ENCODE measurements at places on chromosomes 6 and 20.
A peak's percentile ranks its signal among the peaks of the same experiment; 100 is the strongest.

GRCh38 chr20:45538209-45538799 is 978 bp downstream of the WFDC6 start:
- ATAC-seq, result no peak

DNA sequence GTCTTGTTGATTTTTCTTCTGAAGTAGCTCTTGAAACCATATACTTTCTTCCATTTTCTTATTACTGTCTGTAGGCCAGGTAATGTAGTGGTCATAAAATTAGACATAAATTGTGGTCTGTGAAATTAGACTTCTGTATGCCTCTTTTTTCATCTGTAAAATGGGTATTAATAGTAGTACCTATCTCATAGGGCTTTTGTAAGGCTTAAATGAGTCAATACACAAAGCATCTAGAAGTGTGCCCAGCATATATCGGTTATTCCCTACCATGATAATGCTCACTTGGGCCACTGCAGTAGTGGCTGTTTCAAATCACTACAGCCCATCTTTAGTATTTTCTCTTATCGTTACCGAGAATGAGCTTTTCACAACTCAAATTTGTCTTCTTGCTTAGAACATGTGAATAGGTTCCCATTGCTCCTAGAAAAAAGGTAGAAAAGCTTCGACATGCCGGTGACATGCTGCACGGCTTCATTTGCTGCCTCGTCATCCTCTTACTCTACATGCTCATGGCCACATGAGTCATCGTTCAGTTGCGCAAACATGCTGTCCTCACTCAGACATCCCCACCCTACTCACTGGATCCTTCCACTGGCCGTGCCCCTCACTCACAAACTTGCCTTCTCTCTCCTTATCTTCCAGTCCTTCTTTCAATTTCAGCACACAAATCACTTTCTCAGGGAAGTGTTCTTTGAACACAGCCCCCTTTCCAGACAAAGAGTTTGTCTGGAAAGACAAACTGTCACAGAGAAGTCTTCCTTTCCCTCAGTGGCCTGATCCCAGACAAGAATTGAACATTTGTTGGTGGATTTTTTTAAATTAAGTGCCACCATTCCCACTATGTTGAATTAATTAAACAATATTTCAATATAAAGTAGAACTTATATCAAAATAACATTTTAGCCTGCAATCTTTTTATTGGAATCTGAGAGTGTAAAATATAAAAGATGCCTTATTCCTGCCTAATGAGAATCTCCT is 32.2 kb upstream of the ERVFRD-1 start:
- ATAC-seq, result no peak

DNA sequence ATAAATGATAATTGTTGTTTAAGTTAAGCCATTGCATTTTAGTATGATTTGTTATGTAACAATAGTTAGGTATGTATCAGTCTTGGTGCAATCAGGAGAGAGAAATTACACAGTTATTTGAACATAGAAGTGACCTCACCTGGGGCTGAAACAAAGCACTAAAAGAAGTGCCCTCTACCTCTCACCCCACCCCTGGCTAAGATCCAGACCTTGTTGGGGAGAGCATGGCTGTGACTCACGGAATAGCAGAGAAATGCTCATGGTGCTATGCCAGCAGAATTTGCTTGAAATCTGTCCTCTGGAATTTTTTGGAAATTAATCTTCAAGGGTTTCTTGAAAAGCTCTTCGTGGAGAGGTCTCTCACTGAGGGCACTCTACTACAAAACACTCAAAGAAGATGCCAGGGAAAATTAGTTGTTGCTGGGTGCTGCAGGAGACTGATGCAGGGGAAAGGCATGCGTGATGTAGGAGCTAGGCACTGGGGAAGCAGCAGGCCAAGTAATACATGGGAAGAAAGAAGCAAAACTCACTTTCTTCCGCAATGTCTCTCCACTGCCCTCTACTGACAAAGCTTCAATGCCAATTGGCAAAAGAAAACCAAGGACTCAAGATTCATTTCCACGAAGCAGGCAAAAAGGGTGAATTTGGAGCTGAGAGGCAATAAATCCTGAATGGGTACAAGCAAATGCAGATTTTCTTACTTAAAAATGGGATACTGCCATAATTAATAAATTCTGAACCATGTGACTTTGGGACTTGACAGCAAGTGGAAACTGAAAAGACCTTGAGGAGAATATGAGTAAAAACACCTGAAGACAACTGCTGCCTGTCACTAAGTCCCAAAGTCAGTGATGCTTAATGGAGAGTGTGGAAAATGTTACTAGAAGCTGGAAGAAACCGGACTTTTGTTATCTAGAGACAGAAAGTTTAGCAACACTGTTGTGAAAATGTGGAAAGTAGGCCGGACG is 136.3 kb upstream of the ZNF184 start:
- no peak for ATAC-seq

DNA sequence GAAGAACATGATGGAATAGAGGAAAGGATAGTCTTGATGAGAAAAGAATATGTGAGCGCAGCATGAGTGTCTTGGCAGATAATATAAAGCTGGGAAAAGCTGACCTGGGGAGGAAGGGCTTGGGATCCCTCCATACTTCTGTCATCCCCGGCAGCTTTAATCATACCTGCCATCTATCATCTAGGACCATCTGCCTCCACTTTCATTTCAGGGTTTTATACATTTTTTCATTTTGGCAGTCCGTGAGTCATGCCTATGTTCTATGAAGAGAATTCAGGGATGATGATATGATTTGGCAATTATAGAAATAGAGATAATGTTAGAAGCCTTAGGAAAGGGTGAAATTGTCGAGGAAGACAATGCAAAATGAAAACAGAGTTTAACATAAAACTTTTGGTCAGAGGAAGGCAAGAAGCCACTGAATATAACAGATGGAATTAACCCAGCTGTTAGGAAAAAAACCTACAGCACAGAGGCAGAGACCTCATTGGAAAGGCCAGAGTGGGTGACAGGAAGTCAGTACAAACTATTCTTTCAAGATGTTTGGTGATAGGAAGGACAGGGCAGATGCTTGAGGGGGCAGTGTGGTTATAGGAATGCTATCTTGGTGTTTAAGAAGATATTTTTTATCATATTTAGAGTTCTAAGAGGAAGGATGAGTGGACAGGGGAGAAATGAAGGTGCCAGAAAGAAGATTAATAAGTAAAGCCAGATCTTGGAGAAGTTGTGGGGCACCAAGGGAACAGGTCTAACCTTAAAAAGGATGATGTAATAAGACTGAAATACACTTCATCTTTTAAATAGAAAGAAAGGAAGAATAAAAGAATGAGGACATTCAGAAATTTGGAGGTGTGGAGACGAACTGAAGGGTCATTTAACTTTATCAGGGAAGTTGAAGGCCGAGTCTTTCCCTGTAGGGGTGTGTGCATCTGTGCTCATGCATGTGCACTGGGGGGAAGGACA is 37.8 kb downstream of the MARCKS start:
- ATAC-seq, result no peak

DNA sequence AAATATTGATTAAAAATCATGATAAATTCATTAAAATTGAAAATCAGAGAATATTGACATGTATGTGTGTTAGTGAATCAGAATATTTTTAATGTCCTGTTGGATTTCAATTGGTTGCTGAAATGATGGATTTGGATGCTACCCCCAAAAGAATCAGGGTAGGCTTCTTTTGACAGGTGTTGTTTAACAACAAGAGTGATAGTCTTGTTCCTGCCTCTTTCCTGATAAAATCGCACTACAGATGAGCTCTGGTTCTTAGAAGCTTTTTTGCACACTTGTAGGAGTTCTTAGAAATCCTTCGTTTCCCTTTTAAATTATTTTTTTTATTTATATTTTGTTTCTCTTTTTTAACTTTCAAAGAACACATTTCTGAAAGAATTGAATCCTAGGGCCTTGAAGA is 259.5 kb downstream of the FARS2 start:
- no peak for ATAC-seq

DNA sequence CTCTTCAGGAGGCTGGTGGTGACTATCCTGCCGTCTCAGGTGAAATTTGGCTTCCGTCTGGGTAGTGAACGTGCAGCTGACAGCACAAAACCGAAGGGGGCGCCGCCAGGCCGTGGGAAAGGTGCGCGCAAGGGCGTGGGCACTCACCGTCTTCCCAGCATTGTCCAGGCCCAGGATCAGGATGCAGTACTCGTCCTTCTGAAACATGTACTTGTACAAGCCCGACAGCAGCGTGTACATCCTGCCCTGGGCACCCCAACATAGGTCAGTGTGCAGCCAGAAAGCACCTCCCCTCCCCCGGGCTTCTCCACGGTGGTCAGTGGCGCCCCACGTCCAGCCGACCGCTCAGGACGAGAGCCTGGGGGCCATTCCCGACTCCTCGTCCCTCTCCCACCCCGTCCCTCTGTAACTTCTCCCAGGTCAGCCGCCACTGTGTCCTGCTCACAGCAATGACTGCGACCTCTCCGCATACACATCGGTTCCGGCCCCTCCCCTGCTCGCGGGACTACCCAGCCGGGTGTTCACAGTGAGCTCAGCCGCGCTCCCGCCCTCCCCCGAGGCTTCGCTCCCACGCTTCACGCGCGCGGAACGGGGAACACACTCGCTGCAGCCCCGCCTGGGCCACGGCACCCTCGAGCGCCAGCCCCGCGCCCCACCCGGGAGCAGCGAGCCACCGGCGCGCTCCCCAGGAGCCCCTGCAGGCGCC is 771 bp downstream of the ARFRP1 start:
- ATAC-seq, result peak; percentile 65
